ENCODE measurements at places on chromosomes 2 and 18.

DNA sequence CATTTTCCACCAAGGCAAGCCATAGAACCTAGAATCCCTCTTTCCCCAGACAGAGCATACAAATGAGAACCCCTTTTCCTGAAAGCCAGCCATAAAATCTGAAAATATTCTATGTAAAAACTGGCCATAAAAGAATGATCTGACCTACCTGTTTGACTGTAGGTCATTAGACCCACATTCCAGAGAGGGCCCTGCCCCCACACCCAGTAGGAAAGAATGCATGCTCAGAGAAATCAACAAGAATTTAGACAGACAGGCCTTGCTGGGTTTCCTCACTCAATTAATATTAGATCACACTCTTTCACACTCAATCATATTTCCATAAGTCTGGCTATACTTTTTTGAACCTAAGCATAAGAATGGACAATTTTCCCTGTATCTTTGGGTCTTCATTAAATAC lies 929.5 kb downstream of the ERBB4 start:
- no peak for DNase-seq

DNA sequence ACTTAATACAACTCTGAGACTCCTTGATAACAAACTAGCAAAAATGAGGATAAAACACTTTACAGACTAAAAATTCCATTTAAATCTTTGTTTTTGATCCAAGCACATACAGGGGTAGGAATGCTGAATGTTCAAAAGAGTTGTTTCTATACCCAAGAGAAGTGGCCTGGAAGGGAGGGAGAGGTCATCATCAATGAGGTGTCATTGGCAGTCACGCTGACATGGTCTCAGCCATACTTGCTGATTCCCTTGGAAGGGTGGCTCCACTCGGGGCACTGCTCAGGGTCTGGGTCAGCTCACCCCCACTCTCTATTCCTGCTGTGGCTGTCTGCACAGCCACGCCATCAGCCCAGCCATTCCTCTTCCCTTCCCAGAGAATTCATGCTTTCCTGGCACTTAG lies 105.2 kb upstream of the PELI1 start:
- DNase-seq = no peak

GRCh38 chr2:105121434-105121833 lies 83.6 kb downstream of the MRPS9 start:
- DNase-seq = no peak

DNA sequence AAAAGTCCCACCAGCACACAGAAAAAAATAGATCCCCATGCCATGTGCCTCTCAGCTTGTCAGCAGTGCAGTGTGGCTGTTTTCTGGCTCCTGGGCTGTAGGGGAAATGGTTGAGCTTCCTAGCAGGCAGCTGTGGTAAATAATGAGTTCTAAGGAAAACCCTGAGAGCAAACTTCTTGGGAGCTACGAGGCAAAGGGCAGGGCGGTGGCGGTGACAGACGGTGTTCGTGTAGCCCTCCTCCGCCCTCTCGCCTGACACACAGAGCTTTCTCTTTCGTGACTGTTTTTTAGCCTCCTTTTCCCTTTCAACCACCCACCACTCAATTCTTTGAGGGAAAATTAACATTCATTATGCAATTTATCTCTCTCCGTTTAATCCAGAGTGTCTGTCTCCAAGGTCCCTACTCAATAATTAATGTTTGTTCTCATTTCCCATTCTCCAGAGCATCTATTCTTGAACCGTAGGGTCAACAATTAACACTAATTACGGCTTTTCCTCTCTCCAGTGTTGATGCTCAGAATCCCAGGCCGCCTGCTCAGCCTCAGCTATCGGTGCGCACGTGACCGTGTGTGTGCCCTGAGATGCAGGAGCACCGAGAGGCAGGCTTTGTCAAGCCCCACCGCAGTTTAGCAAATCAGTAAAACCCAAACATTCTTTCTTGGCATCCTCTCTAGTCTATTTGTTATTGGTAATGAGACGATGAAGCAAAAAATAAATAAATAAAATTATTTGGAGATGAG lies 50.1 kb downstream of the KIAA2012 start:
- no peak for DNase-seq

DNA sequence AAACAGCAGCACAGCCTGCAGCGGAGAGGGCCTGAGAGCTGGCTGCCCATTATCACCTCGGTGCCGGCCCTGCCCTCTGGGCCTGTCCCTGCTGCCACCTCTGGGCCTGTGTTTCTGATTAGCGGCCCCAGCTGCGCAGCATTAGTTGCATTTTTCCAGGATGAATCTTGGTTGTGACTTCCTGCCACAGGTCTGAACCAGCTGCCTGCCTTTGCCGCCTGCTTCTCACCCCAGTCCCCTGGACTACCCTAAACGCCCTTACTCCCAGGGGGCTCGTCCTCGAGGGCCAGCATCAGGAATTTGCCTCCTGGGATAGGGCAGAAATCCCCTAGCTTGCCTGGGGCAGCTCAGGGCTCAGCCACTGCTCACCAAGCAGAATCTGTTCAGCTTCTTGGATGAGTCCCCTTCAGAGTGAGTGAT lies 342.8 kb downstream of the DYSF start:
- DNase-seq = no peak

- no peak for DNase-seq
Measured at GRCh38 chr2:21643180-21643579, 519.4 kb downstream of the TDRD15 start.

Data from activated B cell treated with CpG ODN at 0.5 μM for 24 hours (primary cell).